ENCODE measurements at places on chromosomes 2 and 18.

DNA sequence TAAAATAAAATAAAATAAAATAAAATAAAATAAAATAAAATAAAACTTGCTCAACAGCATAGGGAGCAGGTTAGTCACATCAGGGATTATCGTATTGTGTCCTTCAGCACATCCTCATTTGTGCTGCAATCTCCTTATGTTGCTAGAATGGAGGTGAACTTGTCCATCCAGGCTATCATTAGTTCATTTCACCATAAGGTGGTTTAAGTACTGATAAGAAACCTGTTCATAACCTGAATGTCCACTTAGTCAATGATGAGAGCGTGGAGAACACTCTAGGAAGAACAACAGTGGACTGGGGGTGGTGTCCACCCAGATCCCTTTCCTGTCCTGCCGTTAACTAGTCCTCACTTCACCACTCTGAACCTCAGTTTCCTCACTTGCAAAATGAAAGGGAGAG, 21.9 kb downstream of the DHRS9 start:
- DNase-seq = no peak

GRCh38 chr2:15040429-15041084, 408.0 kb downstream of the LRATD1 start:
- DNase-seq = peak; percentile 36

DNA sequence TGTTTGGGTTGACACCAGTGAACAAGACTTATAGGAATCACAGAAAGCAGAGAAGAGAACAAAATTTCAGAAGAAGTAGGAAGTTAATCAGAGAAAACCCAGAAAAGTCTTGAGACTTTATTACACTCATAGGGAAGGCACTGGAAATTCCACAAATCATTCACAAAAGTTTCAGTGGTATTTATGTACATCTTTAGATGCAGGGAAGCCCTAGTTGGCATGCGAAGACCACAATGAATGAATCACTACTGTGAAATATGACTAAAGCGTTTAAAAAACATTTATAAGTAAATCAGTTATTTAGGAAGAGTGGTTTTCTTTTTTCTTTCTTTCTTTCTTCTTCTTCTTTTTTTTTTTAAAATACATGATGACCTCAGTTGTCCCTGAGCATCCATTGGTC, 105.1 kb downstream of the NUP35 start:
- DNase-seq = no peak

DNA sequence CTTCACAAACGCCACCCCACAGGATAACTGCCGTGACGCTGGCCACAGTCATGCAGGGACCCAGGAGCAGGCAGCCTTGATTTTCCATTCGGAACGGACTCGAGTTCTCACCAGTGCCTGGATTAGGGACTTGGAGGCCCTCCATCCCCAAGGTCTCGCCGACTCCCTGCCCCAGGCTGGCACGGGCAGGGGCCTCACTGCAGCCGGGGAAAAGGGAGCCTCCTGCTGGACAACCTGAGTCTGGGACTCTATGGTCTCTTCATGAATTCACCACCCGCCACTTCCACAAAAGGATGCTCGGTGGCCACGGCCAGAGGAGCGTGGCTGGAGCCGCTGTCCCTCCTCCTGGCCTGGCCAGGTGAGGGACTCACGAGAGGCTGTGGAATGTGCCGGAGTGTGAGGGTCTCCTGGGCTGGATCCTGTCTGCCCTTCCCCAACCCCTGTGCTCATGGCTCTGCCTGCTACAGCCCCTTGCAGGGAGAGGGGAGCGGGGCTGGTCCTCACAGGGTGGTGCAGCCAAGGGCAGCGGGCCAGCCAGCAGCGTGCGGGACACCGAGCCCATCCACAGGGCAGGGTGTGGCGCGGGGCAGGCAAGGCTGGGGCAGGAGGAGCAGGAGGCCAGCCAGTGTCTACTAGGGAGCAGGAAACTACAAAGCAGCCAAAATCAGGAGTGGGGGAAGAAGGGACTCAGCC, 42.3 kb downstream of the AQP12A start:
- DNase-seq = no peak

DNA sequence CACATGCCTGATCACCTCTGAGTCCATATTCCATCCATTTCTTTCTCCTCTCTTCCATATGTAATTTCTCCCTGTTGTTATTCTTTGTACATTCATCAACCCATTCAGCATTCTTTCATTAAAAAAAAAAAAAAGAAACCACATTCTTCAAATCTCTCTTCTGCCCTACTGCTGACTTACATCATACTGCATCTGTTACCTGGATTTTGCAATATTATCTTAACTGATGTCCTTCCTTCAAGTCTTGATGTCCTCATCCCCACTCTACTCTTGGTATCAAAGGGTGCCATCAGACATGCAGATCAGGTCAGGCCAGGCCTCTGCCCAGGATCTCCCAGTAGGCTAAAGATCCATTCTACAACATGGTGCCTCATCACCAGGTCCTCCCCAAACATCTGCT, 90.6 kb downstream of the SGPP2 start:
- no peak for DNase-seq

- DNase-seq = no peak
Measured at GRCh38 chr18:46297124-46297523, 192.9 kb downstream of the HAUS1 start.

- DNase-seq = no peak
Measured at GRCh38 chr18:58201733-58202730, 158.0 kb downstream of the NEDD4L start.

GRCh38 chr2:2222931-2223330, 108.1 kb downstream of the MYT1L start:
- no peak for DNase-seq

DNA sequence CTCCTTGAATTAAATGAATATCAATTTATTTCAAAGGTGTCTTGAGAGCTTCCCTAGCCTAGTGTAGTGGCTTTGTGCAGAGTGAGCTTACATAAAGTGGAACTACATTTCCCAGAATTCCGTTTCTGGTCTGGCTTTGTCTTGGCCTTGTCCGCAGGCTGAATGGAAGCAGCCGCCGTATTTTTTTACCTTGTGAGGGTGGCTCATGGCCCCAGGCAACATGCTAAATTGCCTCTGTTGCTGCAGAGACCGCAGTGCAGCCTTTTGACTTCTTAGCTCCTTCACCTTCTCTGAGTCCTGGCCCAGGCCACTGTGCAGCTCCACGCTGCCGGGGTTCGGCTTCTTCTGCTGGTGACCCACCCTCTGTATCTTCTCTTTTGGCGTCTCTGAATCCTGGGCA, 114.8 kb upstream of the SLC38A11 start:
- DNase-seq = no peak

DNA sequence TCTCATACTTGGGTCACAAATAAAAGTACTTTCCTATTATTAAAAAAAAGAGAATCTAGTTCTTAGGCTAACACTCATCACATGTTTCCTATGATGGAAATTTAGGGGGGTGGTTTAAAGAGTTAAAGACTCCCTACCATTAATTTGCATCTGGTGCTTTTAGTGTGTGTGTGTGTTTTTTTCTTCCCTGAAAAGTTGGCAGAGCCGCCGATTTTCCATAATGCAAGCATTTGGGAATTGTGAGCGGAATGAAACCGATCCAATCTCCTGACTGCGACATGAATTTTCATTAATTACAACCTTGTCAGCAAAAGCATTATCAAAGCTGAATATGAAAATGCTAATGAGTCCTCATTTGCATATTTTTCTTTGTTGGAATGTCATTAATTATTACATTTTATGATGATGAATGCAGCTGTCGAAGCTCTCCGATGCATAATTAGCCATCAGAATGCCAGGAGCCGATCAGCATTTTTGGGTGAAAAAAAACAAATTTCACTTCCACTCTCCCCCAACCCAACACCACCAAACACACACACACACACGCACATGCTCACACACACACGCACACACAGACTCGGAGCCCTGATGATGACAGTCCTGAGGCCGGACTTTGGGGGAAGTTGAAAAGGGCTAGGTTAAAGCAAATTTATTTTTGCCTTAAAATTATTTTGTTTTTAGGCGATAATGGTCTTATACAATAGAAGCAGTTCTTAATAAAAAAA, 165.4 kb downstream of the TCF4 start:
- DNase-seq = no peak

DNA sequence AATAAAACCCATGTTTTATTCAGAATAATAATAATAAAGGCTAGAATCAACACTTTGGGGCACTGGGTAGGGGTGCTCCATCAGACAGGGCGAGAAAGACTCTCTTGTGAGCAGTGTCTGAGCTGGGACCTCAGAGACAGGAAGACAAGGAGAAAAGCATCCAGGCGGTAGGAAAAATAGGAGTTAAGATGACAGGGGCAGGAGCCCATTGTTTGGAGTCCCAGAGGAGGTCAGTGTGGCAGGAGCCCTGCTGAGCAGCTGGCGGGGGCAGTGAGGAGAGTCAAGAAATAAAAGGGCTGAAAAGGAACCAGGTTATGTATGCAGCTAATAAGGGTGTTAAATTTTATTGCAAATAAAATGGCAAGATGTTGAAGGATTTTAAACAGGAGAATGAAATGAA, 457.4 kb downstream of the FBXO15 start:
- no peak for DNase-seq

DNA sequence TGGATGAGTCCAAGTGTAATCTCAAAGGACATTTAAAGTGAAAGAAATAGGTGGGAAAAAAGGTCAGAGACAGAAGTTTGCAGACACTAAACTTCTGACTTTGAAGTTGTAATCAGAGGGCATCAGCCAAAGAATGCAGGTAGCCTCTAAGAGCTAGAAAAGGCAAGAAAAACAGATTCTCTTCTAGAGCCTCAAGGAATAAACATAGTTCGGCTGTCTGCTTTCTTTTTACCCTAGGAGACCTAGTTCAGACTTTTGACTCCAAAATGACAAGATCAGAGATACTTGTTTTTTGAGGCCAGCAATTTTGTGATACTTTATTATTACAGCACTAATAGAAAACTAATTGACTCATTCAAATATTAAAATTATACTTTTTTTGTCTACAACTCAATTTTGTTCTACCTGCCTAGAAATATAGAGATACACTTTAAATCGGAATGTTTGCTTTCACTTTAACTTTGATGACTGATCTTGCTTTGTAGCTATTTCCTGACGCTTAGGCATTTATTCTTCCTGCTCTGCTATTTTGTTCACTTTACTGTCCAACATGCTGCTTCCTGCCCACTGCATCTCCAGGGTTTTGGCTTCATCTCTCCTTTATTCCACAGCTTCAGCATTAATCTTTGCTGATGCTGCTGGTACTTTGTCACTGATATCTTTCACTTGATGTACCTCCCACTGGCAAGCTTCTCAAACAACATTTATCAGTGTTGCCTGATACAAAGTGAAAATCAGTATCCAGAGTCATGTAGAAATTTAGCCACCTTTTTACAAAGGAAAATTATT, 272.5 kb downstream of the DSEL start:
- DNase-seq = no peak

GRCh38 chr2:138565230-138565598, 63.6 kb downstream of the SPOPL start:
- no peak for DNase-seq

DNA sequence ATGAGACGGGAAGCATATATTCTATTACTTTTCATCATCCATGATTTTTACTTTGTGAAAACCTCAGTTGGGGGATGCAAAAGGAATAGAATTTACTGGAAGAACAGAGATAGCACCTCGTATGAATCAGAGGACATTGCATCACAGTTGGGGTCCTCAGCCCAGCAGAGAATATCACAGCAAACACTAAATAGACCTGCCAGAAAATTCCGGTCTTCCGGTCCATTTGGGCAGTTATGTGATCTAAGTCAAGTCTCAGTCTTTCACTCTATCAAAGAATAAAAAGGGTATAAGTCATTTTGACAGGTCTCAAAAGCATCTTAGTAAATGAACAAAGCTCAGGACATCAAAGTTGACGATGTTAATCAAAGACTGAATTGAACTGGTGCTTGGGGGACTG, 1100.6 kb downstream of the DPP10 start:
- DNase-seq = no peak

GRCh38 chr2:147430408-147430807, 414.4 kb upstream of the ACVR2A start:
- DNase-seq = peak; percentile 70

GRCh38 chr2:23697256-23698075, 229.5 kb downstream of the ATAD2B start:
- no peak for DNase-seq

- no peak for DNase-seq
Measured at GRCh38 chr18:31246460-31246859, 71.5 kb upstream of the DSG1 start.

- DNase-seq = no peak
Measured at GRCh38 chr2:10538224-10538894, 90.2 kb upstream of the ODC1 start.

GRCh38 chr18:48841381-48842258, 109.1 kb downstream of the SMAD7 start:
- DNase-seq = no peak

GRCh38 chr18:13076886-13077285, 85.7 kb downstream of the CEP192 start:
- DNase-seq = peak; percentile 32

GRCh38 chr2:67851956-67852824, 210.6 kb downstream of the C1D start:
- no peak for DNase-seq

- no peak for DNase-seq
Measured at GRCh38 chr2:177037569-177037968, 175.0 kb upstream of the HNRNPA3 start.

DNA sequence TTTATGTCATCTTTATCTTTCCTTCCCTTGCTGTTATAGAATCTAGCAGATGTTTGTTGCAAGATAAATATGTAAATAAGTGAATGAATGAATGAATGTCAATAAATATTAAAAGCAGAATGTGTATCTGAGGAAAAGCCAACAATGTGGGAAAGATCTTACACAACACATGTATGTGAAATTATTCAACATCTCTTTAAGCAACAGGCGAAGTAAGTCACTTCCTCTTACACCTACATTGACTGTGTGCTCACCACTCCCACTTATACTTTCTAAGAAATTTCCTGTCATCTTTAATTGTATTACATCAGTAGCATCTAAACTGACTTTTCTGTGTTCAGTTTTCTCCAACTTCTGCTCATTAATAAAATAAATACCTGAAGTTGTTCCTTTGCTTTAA, 43.0 kb downstream of the RAD51AP2 start:
- DNase-seq = no peak

DNA sequence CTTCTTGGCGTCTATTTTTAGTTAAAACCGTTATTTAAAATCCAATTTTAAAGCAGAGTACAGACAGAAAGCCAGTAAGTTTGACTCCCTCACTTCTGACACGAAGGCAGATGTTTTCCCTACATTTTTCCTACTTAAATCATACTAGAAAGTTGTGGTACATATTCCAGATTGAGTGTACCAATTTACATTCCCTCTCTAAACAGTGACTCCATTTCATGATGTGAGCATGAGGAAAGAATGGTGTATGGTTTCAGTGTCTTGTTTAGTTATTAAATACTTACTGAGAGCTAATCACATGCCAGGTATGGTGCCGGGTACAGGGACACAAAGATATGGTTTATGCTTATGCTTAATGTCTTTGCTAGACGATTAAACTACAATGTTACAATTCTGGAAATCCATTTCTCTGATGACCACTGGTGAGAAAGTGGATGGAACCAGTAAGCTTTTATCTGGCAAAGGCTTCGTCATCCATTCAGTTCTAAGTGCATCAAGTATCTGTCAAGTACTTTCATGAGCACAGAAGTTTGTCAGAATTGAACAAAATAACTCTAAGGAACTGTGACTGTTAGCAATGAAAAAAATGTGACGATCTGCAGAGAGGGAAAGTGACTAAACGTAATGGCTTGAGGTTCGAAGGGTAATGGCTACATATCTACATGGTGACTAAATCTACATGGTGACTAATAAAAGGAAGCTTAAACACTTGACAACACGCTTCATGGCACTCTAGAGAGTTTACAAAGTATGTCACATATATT, 25.7 kb downstream of the MAP4K3 start:
- DNase-seq = no peak

- DNase-seq = no peak
Measured at GRCh38 chr2:68653034-68653433, 9.7 kb downstream of the PROKR1 start.

Measured in stomach (tissue), 19 donors.